Astrocyte (in vitro differentiated cells and primary cell): ENCODE measurements at places on chromosomes 12 and 14.

GRCh38 chr12:62631471-62632410 is 165.1 kb downstream of the MON2 start:
- H3K27ac ChIP-seq, result peak overlapping the region; percentile 28
- peak overlapping the region; percentile 62 for H3K4me3 ChIP-seq
- DNase-seq, result peak; percentile 88
- H3K4me1 ChIP-seq, result peaks cover 16% of the 10 kb centered on the region
- no peaks in the 10 kb centered on the region for H3K36me3 ChIP-seq

DNA sequence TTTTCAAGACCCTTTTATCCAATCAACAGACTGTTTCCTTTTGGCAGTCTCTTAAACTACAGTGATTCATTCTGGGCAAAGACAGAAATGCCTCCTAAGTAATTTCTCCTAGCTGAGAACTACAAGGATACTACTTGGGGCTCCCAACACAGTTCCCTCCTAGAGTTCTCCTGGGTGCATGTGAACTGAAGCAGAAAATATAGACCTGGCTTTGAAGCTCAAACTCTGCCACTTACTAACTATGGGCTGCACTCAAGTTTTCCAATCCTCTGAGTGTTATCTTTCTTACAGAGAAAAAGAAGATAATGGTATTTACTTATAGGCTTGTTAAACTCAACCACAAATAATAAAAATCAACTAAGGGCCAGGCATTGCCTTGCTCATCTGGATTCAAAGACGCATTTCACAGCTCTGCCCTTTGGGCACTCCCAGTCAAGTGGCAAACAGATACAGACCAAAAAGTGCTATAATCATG is 97.6 kb downstream of the EFCAB11 start:
- no peaks in the 10 kb centered on the region for H3K36me3 ChIP-seq
- H3K27me3 ChIP-seq, result no peaks in the 10 kb centered on the region
- peak overlapping the region; percentile 59 for H3K27ac ChIP-seq
- no peak overlapping the region for H3K4me3 ChIP-seq

GRCh38 chr12:114306646-114307045 is 99.3 kb downstream of the TBX5 start:
- H3K27me3 ChIP-seq, result no peaks in the 10 kb centered on the region
- H3K4me1 ChIP-seq, result peaks cover 3% of the 10 kb centered on the region
- H3K4me3 ChIP-seq, result no peak overlapping the region
- H3K36me3 ChIP-seq, result no peaks in the 10 kb centered on the region
- DNase-seq, result peak; percentile 74
- no peak overlapping the region for H3K27ac ChIP-seq

GRCh38 chr12:101299931-101300330 is 20.0 kb downstream of the UTP20 start:
- H3K27me3 ChIP-seq, result no peaks in the 10 kb centered on the region
- peaks cover 28% of the 10 kb centered on the region for H3K36me3 ChIP-seq
- no peak for DNase-seq
- no peak overlapping the region for H3K27ac ChIP-seq
- H3K4me3 ChIP-seq, result no peak overlapping the region

GRCh38 chr12:53944209-53944608 is 5.6 kb downstream of the HOXC13 start:
- DNase-seq, result no peak
- H3K4me3 ChIP-seq, result no peak overlapping the region
- no peaks in the 10 kb centered on the region for H3K4me1 ChIP-seq
- no peak overlapping the region for H3K27ac ChIP-seq
- H3K27me3 ChIP-seq, result peaks cover 90% of the 10 kb centered on the region
- H3K36me3 ChIP-seq, result no peaks in the 10 kb centered on the region

GRCh38 chr14:36647417-36647823 is 14.2 kb upstream of the PAX9 start:
- H3K36me3 ChIP-seq, result no peaks in the 10 kb centered on the region
- H3K4me3 ChIP-seq, result peak overlapping the region; percentile 44

- H3K27me3 ChIP-seq, result no peaks in the 10 kb centered on the region
- peak overlapping the region; percentile 19 for H3K4me3 ChIP-seq
- peak overlapping the region; percentile 98 for H3K27ac ChIP-seq
- peak; percentile 99 for DNase-seq
Measured at GRCh38 chr14:68548194-68549076, 244.4 kb downstream of the ZFP36L1 start.

DNA sequence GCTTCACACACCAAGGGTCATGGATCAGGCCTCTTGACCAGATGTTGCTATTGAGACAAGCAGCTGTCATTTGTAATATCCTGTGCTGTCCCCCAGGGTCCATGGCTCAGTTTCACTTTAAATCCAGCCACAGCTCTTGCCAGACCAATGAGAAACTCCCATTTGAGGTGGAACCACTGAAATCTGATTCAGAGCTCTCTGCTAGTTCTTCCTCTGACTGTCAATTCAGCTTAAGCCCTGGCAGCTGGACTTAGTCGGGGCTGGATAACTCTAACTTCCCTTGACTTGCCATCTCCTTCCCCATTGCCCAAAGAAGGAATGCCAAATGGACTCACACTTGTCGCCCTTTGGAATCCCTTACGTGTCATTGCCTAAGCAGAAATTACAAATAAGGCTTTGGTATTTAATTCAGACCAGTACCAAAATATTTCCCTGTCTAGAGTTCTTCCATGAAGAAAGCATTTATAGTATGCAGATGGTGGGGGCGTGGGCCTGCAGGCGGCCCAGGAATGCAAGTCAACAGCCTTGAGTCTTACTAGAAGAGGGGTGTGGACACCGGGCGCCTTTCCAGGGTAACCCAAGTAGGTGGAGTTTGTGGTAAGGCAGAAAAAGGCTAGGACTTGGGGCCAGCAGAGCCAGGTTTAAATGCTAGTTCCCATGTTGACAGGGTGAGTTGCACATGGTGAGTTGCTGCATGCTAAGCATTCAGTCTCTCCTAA is 96.9 kb upstream of the TMPO start:
- DNase-seq, result peak; percentile 99
- peaks cover 19% of the 10 kb centered on the region for H3K4me1 ChIP-seq
- no peaks in the 10 kb centered on the region for H3K36me3 ChIP-seq

- H3K27ac ChIP-seq, result no peak overlapping the region
- no peaks in the 10 kb centered on the region for H3K4me1 ChIP-seq
- H3K36me3 ChIP-seq, result no peaks in the 10 kb centered on the region
- no peak for DNase-seq
Measured at GRCh38 chr14:73397810-73398209, 60.5 kb downstream of the NUMB start.

GRCh38 chr12:51087818-51088217 is 4.4 kb upstream of the CSRNP2 start:
- H3K4me1 ChIP-seq, result peaks cover 3% of the 10 kb centered on the region
- peaks cover 2% of the 10 kb centered on the region for H3K36me3 ChIP-seq
- no peak for DNase-seq

DNA sequence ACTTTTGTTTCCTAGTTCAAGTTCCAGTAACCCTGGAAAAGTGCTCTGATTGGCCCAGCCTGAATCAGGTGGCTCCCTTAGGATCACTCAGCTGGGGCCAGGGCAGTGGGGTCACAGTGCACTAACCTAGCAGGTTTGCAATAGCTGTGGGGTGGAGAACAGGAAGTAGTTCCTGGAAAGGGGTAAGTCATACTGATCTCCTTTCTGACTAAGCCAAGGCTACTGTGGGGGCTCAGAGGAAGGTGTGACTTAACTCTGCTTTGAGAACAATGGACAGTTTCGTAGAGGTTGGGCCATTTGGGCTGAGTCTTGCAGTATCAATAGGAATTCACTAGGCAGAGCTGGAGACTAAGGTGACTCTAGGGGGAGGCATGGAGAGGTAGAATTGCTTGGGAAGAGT is 89.4 kb downstream of the KIF26A start:
- no peak overlapping the region for H3K27ac ChIP-seq
- H3K36me3 ChIP-seq, result no peaks in the 10 kb centered on the region
- H3K27me3 ChIP-seq, result no peaks in the 10 kb centered on the region
- no peak overlapping the region for H3K4me3 ChIP-seq
- DNase-seq, result no peak

DNA sequence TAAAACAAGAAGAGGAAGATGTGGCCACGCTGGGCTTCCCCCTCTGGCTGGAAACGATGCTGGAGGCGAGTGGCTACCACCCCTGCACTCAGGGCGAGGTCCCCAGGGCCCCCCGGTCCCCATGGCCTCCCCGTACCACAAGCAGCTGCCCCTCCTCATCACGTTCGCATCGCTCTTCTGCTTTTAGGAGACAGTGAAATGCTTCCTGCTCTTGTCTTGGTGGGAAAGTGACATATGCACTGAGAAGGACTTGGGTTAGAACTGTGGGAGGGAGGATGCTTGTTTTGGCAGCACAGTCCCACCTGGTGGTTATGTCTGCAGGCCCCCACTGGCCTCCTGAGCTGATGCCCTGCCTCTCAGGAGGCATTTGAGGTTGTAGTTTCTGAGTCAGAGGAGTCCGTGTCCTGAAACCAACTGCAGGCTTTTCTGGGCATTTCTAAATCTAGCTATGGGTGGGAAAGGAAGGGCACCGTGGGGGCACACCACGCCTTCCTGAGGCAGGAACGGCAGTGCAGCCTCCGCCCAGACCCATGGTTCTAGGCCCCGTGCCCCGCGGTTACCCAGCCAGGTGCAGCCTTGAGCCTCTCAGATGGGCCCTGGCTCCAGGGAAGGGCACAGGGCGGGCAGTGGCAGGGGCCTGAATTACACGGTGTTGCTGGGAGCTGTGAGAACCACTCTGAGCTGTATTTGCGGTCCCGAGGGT is 139.3 kb downstream of the ADGRD1 start:
- no peak overlapping the region for H3K27ac ChIP-seq
- no peaks in the 10 kb centered on the region for H3K4me1 ChIP-seq
- DNase-seq, result no peak
- no peak overlapping the region for H3K4me3 ChIP-seq

DNA sequence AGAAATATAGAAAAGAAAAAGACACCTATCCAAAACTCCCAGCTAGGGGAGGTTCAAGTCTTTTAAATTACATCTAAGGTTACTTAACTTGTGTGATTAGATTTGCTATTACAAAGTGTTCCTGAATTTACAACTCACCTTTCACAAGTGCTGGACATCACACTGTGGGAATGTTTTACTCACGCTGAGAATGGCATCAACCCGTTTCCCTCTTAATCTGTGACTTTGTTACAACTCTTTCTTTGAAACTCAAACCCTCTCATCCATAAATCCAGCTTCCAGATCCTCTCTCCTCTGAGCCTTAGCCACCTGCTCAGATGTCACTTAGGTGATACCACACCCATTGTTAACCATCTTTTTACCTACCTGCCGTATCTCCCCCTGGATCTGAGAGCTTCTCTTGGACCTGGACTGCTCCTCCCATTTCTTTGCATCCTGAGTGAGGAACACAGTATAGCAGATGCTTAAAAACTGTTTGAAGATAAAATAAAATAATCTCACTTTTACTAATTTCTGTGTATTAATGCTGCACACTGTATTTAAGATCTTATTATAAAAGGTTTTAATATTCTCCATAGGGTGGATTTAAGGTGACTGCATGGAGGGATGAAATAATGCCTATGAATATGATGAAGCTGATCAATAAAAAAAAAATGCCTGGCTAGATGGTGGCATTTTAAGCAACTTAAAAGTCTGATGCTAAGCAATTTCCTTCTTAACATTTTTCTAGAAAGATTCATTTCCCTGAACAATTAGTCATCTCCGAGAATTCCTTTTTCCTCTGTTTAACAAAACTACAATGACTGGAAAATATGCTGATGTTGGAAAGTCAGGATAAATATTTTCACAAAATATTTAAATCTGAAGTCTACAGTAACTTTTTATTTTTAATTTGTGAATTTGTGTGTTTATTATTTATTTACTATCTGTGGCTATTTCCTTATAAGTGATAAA is 39.1 kb upstream of the NAP1L1 start:
- H3K4me3 ChIP-seq, result peak overlapping the region; percentile 32
- H3K36me3 ChIP-seq, result no peaks in the 10 kb centered on the region
- H3K27ac ChIP-seq, result peak overlapping the region; percentile 57
- H3K4me1 ChIP-seq, result peaks cover 14% of the 10 kb centered on the region
- peak; percentile 61 for DNase-seq

DNA sequence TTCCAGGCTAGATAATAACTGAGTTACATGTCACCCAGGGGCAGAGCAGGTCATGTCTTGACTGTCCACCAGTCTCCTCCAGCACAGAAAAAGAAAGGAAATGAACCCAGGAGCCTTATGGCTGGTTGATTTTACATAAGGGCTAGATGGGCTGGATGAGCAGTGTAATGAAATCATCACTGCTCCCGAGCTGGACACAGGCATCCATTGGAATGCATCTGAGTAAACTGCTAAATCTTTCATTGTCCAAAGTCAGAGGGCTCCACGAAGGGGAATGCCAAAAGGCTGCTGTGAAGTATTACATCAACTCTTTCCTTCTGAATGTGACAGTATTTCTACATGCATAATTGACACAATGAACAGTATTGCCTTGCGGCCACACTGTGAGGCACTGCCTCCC is 30.1 kb upstream of the TSPAN11 start:
- peaks cover 2% of the 10 kb centered on the region for H3K27me3 ChIP-seq
- no peaks in the 10 kb centered on the region for H3K36me3 ChIP-seq
- H3K27ac ChIP-seq, result no peak overlapping the region
- DNase-seq, result peak; percentile 23
- no peaks in the 10 kb centered on the region for H3K4me1 ChIP-seq
- H3K4me3 ChIP-seq, result no peak overlapping the region

DNA sequence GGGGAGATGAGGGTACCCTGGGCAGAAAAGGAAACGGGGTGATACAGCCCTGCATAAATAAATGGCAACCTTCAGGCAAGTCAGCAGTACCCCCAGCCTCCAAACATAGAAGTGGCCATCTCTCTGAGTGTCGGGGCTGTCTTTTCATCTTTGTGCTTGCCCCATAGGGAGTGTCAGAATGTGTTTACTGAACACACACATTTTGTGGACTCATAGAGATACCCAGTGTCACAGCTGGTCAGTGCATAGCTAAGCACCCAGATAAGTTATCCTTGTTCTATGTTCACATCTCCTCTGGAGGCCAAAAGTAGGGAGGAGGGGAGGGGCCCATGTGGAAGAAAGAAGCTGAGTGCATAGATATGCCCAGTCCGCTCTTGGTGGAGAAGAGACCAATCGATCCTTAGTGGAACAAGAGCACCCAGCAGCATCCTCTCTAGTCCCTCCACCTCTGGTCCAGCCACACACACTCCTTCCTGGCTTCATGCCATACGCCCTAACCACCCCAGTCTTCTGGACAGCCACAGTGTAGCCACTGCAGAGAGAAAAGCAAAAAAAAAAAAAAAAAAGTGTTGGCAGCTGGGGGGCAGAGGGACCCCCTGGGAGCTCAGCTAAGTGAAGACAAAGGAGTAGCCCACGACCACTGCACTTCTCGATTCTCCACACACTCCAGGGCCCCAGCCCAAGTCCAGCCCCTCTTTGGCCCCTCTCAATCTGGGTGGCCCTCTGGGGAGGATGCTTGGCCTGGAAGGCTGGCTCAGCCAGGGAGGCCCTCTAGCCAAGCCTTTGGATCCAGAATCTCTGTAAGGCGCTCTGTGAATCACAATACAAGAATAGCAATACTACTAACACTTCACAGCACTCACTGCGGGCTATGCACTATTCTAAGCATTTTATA is 2.6 kb downstream of the ITGA7 start:
- peaks cover 12% of the 10 kb centered on the region for H3K4me1 ChIP-seq
- no peak overlapping the region for H3K4me3 ChIP-seq
- no peak for DNase-seq
- H3K36me3 ChIP-seq, result no peaks in the 10 kb centered on the region

DNA sequence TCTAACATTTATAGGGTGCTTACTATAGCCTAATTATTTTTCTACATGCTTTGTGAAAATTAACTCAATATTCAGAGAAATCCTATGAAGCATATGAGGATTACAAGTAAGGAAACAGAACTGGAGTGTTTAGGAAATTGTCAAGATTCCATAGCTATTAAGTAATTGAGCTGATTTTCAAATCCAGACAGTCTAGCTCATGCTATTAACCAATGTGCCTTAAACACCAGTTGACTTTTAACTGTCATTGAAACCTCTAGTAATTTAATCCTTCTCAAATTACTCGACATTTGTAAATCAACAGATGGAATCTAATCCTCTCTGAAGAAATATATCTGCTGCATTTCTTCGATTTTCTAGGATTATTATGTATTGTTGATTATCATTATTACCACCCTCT is 488.9 kb downstream of the MDGA2 start:
- H3K27ac ChIP-seq, result no peak overlapping the region
- peak; percentile 69 for DNase-seq
- H3K4me1 ChIP-seq, result peaks cover under 1% of the 10 kb centered on the region
- H3K27me3 ChIP-seq, result no peaks in the 10 kb centered on the region
